Stimulated activated CD8-positive, alpha-beta memory T cell treated with anti-CD3 and anti-CD28 coated beads, Interleukin-2, amount 100 ng/mL, for 1 hour (primary cell): ENCODE measurements at places on chromosomes 16 and 17.

DNA sequence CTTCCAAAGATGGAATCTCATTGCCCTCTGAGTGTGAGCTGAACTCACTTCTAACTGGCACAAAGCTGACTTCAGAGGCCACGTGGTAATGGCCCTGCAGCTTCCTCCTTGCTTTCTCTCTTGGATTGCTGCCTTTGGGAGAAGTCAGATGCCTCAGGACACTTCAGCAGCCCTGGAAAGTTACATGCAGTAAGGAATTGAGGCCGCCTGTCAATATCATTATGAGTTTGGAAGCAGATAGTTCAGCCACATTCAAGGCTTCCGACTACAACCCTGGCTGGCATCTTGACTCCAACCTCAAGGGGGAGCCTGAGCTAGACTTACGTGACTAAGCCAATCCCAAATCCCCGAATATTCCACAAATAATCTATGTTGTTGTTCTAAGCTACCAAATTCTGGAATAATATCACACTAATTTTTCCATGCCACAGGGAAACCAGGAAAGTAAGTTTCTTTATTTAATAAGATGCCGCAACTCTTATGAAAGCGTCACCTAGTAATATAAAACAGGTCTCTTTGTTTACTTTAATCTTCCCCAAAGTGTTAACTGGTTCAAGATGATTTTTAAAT, 13.6 kb downstream of the CEP20 start:
- DNase-seq = no peak

DNA sequence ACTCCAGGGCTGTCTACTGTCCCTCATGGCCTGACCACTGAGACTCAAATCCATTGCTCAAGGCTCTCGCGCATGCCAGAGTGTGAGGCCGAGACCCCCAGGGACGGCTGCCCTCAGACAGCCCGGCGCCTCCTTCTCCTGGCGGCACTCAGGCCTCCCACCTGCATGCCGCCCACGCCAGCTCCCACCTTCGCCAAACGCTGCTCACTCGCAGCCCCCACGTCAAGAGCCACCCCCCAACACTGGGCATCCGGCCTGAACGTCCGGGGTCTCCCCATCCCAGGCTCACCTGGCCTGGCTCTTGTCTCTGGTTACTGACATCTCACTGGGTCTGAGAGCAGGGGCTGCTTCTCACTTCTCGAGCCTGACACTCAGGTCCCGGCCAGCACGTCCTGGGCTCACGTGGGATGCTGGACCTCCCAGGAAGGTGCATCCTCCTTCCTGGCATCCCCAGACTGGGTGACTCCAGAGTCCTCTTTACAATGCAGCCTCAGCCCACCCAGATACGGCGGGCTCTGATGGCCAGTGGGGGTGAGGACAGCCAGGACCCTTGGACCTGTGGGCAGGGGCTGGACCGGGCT, 12.2 kb upstream of the CACNA1H start:
- no peak for DNase-seq

DNA sequence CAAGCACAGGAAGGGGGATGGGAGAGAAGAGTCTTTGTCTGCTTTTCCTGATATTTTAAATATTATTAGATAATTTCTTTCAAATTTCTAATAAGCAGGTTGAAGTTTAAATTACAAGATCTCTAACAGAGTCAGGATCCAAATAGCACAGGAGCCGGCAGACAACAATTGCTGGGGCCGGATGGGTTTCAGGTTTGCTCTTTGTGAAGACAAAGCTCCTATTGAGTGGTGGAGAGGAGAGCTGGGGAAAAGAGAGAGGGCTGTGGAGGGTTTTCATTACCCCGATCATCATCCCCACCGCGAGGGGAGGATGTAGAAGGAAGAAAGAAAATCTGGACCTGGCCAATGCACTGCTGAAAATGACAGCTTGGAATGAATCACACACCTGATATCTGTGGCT, 197.3 kb downstream of the SOX9 start:
- DNase-seq = no peak

DNA sequence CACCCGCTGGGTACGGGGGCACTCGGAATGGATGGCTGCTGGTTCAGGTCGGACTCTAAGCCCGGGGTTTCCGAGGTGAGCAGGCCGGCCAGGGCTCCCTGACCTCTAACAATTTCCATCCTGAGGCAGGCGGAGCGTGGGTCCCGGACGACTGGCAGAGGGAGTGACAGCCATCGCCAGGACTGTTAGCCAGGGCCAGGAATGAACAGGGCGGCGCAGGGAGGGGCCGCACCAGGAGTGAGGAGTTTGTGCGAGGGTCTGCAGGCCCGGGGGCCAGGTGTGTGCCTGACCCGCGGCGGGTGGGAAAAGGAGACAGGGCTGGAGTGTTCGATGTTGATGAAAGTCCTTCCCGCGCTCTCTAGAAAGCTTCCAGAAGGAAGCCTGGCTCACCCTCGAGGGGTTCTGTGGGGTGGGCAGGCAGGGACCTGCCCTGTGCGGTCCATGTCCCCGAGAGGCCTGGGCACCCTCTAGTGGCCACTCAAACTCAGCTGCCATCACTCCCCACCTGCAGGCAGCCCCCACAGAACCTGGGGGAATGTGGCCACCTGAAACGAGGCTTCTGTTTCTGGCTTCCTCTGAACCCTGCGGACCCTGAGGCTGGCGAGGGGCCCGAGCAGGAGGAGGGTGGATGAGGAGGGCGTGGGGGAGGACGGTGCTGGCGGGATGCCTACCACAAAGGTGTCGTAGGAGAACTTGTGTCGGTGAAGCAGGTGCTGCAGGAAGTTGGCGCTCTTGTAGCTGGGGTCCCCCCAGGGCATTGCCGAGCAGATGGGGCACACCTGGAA, 8.2 kb downstream of the RNF166 start:
- no peak for DNase-seq

GRCh38 chr17:77420804-77421629, 280.2 kb downstream of the SEC14L1 start:
- no peak for DNase-seq
